ENCODE measurements at places on chromosomes 16 and 17.

DNA sequence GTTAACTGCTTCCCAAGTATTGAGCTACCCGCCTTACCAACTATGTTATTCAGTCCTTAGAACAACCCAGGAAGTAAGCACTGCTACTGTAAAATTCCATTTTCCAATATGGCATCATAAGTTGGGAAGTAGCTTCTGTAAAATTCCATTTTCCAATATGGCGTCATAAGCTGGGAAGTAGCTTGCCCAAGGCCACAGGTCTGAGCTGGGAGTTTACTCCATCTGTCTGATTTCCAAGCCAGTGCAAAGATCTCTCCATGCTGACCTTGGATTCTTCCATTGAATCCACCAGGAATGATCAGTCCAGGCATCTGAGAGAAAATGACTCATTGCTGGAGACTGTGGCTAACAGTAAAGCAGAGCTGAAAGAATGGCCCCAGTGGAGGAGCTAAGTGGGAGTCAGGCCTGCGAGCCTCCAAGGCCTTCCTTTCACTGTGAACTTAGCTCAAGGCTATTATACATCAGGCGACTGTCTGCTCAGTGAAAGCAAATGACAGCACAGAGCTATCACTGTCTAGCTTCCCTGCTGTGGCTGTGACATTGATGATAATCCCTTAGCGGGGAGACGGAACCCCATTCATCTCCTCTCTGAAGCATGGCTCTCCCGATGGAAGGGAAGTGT, 430.4 kb downstream of the HAPSTR1 start:
- no peak for DNase-seq

- no peak for DNase-seq
Observed at GRCh38 chr17:77502626-77503292, 362.0 kb downstream of the SEC14L1 start.

- DNase-seq = no peak
Observed at GRCh38 chr16:75378616-75379015, 54.7 kb downstream of the CFDP1 start.

DNA sequence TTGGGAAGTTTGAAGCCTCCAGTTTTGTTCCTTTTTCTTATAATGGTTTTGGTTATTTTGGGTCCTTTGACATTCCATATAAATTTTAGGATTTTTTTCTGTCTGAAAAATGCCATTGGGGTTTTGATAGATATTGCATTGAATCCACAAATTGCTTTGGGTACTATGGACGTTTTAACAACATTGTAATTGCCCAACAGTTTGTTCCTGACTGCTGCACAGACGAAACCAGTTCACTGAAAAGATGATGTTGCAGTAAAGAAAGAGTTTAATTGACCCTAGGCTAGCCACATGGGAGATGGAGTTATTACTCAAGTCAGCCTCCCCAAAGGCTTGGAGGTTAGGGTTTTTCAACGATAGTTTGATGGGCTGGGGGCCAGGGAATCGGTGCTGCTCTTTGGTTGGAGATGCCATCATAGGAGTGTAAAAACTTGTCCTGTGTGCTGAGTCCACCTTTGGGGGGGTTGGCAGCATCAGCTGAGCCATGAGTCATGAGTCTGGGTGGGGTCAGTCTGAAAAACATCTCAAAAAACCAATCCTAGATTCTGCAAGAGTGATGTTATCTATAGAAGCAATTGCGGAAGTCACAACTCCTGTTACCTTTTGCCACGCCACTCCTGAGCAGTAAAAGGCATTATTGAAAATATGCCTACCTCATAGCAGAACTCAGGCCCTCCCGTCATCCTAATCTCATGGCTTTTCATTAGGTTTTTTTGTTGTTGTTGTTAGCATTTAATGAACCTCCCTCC, 2.7 kb upstream of the PRSS41 start:
- DNase-seq = no peak

DNA sequence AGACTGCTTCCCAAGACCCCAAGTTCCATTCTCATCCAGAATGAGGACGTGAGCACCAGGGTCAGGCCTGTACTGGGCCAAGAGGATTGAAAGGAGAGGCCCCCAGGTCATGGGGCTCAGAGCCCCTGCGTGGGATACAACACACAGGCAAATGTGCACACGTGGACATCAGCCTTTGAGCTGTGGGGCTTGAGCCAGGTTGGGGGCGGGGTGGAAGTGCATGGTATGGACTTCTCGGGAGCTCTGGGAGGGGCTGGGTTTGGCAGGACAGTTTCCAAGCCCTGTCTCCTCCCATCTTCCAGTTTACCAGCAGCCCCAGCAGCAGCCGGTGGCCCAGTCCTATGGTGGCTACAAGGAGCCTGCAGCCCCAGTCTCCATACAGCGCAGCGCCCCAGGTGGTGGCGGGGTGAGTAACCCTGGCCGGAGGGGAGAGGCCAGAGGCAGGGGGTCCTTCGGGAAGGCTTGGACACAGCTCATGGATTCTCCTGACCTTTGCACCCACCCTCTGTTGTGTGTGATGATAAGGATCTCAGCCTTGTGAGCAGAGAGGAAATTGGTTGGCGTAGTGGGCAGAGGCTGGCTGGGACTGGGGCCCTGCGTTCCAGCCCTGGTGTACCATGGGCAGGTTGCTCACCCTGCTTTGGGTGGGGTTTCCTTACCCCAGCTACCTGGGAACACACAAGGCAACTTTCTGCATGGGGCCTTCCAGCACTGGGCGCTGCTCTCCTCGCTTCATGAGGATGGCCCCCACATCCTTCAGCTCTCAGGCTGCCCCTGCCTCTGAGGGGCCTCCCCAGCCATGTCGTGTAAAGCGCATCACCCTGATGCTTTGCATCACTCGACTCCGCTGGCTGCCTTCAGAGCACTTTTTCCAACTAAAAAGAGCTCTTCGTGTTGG, 10.4 kb upstream of the LASP1NB start:
- DNase-seq = no peak

Measured in activated CD4-positive, CD25-positive, alpha-beta regulatory T cell treated with anti-CD3 and anti-CD28 coated beads, Interleukin-2, amount 50 U/mL, for 16 hours (primary cell).